ENCODE measurements at places on chromosomes 12 and 14. TPM values are rescaled to one million over a fixed set of nuclear protein-coding genes. Genes with fewer than 3 reads are reported as not detected.

DNA sequence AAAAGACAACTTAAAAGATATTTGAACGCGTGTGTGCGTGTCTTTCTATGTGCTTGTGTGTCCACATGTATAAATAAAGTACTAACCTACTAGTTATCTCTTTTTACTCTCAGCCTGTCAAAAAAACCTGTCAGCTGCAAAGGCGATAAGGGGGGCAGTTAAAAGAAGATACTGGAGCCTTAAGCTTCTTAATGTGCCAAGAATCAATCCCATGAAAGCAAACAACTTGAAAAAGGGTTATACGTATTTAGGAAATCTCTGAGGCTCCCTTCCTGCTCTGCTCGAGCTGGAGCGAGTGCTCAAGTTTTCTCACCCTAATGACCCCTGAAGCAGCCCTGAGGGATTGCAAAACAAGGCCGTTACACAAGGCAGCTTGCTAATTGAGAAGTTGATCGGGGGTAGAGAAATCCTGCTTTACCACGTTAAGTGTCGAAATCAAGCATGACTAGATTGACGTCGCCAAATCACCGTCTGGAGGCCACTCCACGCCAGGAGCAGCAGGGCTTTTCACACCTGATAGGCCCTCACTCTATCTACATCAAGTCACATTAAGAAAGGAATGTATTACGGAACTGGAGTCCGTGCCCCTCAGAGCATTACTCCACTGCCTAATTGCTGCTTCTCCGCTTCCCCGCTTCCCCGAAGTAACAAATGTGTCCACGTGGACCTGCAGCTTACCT is 32.4 kb downstream of the LMO3 start:
- no peak for DNase-seq
- H3K4me3 ChIP-seq: no peak overlapping the region
- H3K4me1 ChIP-seq: no peaks in the 10 kb centered on the region
- no peaks in the 10 kb centered on the region for H3K27me3 ChIP-seq

The HELB gene
- total RNA-seq: 31.9 TPM

The PPHLN1 gene
- 63.1 TPM for total RNA-seq

The PRR4 gene
- total RNA-seq: 3.0 TPM

The GARIN6 gene
- not detected for total RNA-seq
